ENCODE measurements at places on chromosomes 3 and 15.

- no peak for DNase-seq
Observed at GRCh38 chr3:31624083-31624709, 91.5 kb downstream of the STT3B start.

DNA sequence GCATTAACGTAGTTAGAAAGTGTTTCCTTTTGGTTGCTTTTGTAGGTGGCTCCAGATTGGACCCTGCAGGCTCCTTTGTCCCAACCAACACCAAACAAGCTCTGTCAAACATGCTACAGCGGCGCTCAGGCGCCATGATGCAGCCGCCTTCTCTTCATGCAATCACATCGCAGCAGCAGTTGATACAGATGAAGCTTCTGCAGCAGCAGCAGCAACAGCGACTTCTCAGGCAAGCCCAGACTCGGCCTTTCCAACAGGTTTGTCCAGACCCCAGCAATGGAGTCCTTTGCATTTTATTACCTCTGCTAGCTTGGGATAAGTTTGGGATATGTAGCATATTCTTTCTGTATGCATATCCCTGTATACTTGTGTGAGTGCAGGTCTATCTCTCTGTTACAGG lies 10.1 kb upstream of the P2RY12 start:
- DNase-seq, result no peak

GRCh38 chr15:31554261-31554660 lies 227.6 kb downstream of the KLF13 start:
- peak; percentile 2 for DNase-seq

DNA sequence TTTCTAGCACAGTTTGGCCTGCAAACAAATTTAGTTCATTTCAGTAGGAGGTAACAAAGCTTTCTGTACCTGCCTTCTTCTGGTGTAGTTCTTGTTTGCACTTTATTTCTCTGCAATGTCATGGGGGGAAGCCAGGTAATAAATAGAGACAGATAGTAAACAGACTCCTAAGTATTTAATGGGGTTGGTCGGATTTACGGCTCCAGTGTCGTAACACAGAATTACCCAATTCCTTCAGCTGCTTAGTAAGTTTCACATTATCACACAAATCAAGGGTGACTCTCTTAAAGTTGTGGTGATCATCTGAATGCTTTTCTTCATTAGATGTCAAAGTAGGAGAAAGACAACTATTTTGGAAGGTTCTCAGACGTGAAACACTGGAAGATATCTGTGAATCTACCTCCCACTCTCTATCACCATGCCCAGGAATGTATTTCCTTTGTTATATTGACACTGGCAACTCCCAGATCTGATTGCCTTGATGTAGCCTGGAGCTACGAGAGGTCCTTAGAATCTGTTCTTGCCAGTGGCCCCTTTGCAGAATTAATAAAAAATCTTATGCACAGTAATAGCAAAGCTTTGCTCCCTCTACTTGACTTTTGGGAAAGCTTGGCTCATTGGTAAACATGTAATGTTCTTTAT lies 25.0 kb upstream of the TMC3 start:
- DNase-seq, result no peak

GRCh38 chr3:182601597-182601996 lies 191.7 kb upstream of the ATP11B start:
- no peak for DNase-seq

GRCh38 chr15:62844564-62845240 lies 197.8 kb upstream of the TPM1 start:
- no peak for DNase-seq

DNA sequence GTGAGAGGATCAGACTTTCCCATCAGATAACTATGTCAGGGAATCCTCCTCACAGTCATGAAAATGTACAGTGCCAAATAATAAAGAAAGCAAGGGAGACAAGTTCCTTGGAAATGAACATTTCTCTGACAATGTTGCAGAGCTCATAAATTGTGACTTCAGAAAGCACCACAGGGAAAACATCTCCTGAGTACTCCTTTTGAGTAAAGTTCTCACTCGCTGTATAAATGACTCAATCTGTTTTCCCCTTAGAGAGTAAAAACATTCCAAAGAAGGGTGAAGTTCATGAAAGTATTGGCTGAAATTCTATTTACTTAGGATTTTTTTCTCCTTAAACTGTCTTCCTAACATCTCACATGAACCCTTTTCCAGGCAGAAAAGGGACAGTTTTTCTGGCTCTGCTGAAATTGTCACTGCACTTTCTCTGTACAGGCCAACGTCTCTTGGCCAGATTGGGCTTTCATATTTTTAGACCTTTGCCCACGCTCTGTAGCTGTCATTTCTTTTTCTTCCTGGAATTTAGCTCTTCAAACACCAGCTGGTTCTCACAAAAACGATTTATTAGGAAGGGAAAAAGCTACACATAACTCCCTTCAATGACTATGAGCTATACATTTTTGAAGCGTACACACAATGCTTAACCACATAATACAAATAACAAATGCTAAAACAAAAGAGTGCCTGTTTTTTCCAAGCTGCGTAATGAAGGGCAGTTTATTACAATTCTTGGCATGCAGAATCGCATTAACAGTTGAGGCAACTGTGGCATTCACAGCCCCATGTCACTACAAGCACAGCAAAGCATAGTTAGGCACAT lies 216.1 kb downstream of the ATP8B4 start:
- DNase-seq, result no peak

GRCh38 chr15:25939122-25939521 lies 76.0 kb upstream of the ATP10A start:
- no peak for DNase-seq

GRCh38 chr3:112973325-112974177 lies 1.4 kb downstream of the CD200R1 start:
- DNase-seq, result peak; percentile 72

DNA sequence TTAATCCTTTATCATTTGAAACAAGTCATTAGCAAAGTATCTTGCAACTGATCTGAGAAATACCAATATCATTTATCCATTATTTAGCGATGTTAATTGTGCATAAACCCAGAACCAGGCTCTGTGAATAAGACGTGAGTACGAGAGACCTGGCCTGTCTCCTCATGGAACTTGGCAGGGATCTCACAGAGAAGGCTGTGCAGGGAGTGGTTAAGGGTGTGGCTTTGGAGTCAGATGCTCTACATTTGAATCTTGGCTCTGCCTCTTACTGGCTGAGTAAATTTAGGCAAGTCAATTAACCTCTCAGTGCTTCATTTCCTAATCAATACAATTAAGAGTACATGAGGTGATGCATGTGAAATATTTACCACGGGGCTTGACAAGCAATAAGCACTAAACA lies 39.9 kb upstream of the TBL1XR1 start:
- no peak for DNase-seq

GRCh38 chr3:10470120-10471053 lies 35.0 kb downstream of the ATP2B2 start:
- no peak for DNase-seq

DNA sequence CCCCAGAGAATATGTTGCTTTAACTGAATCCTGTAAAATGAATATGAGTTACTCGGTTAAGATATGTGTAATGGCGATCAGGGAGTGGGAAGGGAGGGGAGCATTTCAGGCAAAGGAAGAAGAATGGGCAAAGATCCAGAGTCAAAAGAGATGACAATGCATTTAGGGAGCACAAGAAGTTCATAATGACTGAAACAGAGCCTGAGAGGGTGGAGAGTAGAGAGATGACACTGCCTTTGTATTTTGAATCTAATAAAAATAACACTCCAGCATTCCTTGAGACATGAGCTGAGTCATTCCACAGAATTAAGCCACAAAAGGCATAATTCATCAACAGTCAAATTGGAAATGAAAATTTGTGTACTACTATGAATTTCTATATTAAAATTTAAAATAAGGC lies 105.3 kb upstream of the PEX5L start:
- DNase-seq, result no peak

DNA sequence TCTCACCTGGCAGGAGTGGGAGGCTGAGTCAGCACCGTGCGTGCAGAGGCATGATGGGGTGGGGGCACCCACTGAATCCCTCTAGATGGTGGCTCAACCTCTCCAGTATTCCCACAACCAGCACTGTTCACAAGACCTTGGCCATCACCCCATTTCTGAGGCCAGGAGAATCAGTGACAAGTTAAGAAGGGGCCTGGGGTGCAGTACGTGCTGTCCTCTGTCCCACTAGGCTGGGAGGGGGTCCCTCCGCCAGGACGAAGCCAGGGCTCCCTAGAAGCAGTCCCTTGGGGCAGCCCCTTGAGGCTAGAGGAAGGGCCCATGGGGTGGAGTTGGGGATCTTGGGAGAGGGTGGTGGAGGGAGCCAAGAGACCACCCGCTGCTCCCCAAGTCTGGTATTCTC lies 4.8 kb downstream of the MYL3 start:
- DNase-seq, result no peak

GRCh38 chr15:26891448-26892181 lies 24.8 kb downstream of the GABRA5 start:
- DNase-seq, result peak; percentile 44

DNA sequence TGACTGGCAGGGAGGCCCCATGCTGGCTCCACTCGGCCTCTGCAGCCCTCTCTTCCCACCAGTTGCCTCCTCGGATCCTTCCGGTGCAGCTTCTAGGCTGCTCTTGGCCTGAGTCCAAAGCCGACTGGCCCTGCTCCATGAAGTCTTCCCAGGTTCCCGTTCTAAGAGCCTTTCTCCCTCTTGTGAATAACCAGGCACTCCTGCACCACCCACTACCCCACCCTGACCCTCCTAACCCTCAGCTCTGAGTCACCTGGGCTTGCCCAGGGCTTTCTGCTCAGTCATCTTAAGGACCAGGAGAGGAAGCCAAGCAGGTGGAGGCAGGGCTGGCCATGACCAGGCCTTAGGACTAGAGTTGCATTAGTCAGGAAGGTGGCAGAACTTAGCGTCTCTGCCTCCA lies 28.1 kb upstream of the CNBP start:
- DNase-seq, result peak; percentile 64

DNA sequence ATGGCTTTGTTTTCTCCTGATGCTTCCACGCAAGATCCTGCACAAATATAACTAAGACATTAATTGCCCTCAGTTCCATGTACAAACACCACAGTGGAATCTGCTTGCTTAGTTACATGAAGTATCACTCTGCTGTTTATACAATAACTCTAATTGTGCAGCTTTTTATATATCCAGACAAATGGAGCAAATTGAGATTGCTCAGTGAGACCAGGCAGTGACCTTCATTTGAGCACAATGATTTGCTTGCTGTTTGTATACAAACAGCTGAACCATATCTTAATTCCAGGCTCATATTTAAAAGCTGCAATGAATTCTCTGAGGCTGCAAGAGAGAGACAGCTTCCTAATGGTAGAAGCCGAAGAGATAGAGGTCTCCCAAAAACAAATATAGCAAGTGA lies 243.7 kb downstream of the CADPS start:
- no peak for DNase-seq

- DNase-seq, result no peak
Observed at GRCh38 chr15:69740684-69741083, 288.1 kb downstream of the RPLP1 start.

DNA sequence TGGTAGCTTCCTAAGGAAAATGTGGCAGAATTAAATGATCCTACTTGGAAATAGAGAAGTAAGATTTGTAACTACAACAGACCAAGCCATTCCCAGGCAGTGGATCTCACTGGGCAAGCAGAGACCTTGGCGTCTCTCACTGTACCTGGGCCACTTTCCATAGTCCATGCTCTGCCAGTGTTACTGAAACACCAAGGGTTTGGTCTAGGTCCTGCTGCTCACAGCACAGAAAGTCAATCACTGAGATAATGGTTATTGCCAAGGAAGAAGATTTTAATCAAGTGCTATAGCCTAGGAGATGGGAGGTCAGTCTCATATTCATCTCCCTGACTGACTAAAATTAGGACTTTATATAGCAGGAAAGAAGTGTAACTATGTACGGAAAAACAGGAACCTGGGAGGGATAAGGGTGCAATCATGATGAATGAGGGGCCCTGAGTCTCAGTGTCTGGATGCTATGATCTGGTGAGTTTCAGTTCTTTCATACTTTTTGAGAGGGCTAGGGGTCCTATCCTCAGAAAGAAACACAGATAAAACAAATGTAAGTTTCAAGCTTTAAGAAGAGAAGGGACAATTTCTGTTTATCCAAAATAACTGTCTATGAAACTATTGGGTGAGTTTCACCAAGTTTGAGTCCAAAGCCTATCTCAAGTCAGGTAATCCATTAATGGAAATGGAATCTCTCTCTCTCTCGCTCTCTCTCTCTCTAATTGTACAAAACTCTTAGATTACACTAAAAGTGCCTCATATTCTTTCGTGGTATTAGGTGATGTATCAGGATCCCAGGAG lies 20.6 kb downstream of the GPR15 start:
- DNase-seq, result no peak

- DNase-seq, result no peak
Observed at GRCh38 chr15:48522911-48523310, 122.6 kb downstream of the FBN1 start.

- DNase-seq, result no peak
Observed at GRCh38 chr3:72627271-72627670, 221.0 kb downstream of the SHQ1 start.

- no peak for DNase-seq
Observed at GRCh38 chr3:137409584-137409983, 354.5 kb upstream of the SOX14 start.

- peak; percentile 79 for DNase-seq
Observed at GRCh38 chr3:12870942-12871341, 29.6 kb upstream of the RPL32 start.

DNA sequence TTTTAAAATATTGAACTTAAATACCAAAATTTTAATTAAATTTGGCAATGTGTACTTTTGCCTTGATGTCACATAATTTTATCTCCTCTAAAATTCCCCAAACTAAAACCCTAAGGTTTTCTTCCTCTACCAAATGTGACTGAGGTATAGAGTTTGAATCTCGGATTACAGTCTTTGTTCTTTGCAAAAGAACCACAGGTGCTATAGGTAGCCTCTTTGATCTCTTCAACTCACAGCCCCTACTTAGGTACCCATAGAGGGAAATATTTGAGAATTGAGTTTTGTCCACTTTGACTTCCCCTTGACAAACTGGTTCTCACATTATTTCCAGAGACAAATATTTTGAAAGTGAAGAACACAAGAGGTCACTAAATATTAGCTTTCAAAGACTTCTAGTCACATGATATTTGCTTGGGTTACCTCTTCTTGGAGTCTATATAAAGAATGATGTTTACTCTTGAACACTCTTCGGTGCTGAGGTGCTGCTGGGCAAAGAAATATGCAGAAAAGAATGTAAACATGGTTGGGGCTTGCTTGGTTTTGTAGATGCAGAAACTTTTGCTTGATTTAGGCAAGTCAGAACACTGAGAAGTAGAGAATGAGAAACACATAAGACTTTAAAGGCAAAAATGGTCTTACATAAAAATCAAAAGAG lies 120.8 kb upstream of the MCTP2 start:
- DNase-seq, result no peak
